ENCODE measurements at places on chromosomes 7 and 10.

- no peak for DNase-seq
Measured at GRCh38 chr10:99661377-99661763, 2.1 kb downstream of the ENTPD7 start.

- DNase-seq, result no peak
Measured at GRCh38 chr7:158424011-158424410, 163.6 kb downstream of the PTPRN2 start.

- DNase-seq, result no peak
Measured at GRCh38 chr7:5702876-5703571, 78.4 kb downstream of the RNF216 start.

DNA sequence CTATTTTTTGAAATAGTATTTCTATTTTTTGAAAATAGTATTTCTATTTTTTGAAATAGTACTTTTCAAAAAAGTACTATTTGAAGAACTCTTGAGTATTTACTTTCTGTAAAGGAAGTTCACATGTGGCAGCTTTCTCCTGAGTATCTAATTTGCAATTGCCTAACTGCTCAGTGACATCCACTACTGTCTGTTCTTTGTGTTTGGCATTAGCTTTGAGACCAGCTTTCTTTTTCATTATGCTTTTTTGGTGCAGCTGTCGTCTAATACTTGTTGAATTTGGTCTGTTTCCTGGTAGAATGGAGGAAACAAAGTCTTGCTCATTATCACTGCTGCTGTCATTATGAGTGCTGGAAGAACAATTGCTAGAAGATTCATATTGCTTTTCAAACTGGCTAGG lies 99.1 kb downstream of the BMPR1A start:
- DNase-seq, result no peak

DNA sequence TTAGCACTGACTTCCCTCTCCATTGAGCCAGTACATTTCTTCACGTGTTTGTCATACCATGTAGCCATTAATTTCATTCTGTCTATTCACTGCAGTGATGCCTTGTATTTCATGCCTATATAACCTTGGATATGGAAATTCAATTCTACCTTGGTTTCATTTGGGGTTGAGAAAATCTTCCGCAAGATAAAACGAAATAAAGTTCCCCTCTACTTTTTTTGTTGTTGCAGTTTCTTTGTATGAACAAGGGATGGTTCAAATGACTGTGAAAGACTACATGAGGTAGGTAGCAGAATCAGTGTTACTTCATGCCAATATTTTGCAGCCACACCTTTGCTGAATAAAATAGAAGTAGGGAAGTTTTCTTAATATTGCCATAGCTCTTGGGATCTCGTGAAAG lies 55.6 kb downstream of the ITPRID1 start:
- DNase-seq, result no peak

- no peak for DNase-seq
Measured at GRCh38 chr7:27199849-27200760, at the start of gene HOXA13. Gene HOXA13 (minus strand): TSS chr7:27200091. CDS start chr7:27200077, 14 bp downstream.

DNA sequence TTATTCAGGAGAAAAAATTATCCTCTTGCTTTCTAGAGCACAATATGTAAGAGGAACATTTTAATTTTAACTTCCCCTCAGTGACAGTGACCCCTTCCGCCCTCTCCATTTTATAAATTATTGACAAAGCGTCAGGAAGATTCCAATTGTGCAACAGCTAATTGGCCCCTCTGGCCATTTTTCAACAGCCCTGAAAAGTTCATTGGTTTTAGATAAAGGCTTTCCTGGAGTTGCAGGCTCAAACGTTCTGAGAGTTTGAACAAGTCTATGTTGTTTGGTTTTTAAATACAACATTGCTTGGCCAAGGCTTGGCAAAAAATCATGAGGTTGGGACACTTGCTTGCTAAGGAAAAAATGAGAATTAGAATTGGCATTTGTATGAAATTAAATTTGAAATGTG lies 422.2 kb upstream of the ANKRD30A start:
- no peak for DNase-seq

DNA sequence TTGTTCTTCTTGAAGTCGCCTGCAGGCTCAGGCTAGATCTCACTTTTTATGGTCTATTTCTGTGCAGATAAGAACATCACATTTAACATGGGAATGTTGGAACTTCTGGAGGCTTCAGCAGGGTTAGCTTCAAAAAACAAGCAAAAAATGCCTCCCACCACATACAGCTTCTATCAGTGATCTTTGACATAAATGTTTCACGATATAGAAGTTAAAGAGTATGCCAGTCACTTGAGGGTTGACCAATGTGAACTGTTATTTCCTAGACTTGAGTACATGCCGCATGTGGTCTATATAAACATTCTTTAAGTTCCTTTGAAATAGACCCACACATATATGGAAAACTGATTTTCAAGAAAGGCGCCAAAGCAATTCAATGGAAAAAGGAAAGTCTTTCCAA lies 219.2 kb upstream of the KLF14 start:
- no peak for DNase-seq

- DNase-seq, result no peak
Measured at GRCh38 chr7:121505021-121505420, 108.9 kb upstream of the FAM3C start.

DNA sequence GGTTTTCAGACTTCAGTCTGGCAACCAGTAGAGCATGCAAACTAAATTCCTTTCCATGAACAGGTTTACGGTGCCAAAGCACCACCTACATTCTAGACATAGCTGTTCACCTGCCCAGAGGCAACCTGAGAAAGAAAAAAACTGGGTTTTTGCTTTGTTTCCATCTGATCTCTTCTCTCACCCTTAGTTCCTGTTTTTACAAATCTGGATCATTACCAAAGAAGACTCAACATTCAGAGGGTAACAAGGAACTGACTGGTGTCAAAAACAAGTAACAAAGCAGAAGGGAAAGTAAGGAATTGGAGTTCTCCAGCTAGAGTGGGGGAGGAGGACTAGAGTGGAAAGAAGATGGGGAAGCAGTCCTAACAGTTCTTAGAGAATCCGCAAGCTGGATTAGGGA lies 36.4 kb downstream of the CPVL start:
- no peak for DNase-seq

DNA sequence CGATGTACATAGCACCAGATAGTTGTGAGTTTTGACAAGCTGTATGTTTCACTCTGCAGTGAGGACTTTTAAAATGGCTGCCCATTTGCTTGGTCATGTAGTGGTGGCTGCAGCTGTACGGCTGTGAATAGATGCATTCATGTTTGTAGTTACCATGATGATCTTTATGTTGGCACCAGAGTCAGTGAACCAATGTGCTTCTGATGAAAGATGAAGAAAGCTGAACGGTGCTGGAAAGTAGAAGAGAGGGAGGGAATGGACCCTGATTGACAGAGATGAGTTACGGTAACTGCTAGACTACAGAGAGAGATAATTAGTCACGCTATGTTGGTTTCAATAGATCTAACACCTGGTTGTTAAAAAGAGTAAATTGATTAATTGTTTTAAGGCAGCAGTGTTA lies 256.8 kb downstream of the CELF2 start:
- DNase-seq, result no peak

DNA sequence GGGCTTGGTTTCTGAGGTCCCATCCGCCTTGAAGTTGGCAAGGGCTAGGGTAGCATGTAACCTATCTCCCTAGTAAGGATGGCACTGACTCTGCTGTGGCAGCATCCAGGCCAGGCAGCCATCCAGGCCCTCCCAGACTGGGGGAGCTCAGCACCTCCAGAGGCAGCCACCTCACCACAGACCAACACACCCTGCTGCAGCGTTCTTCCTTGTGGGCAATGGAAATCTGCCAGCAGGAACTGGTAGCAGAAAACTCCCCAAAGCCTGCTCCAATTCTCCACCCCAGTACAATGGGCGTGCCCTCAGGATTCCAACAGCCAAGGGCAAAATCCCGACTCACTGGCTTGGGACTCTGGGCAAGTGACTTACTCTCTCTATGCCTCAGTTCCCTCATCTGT lies 27.5 kb downstream of the DLG5 start:
- DNase-seq, result no peak

DNA sequence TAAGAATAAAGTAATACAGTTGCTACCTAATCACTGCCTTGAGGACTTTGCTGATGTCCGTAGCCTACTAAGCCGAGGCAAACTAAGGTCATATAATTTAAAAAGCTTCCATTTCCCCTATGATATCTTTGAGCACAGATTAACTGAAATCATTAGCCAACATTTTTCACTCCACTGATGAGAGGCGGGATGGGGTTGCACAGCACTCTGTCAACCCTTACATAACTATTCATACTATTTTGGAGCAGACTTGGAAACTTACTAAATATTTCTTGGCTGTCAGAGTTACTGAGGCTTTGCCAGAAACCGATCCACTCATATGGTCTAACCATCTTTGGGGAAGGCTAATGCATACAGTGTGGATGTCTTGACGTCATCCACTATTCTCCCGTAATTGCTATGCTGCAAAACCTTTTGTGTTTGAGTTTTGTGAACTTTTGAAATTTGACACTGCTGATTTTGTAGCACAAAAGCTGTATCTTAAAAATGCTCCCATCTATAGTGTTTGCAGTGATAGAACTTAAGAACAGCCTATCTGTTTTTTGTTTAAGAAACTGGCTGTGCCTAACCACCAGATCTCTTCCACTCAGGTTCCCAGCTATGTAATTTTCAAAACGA lies 248.7 kb downstream of the TSPAN12 start:
- DNase-seq, result no peak

DNA sequence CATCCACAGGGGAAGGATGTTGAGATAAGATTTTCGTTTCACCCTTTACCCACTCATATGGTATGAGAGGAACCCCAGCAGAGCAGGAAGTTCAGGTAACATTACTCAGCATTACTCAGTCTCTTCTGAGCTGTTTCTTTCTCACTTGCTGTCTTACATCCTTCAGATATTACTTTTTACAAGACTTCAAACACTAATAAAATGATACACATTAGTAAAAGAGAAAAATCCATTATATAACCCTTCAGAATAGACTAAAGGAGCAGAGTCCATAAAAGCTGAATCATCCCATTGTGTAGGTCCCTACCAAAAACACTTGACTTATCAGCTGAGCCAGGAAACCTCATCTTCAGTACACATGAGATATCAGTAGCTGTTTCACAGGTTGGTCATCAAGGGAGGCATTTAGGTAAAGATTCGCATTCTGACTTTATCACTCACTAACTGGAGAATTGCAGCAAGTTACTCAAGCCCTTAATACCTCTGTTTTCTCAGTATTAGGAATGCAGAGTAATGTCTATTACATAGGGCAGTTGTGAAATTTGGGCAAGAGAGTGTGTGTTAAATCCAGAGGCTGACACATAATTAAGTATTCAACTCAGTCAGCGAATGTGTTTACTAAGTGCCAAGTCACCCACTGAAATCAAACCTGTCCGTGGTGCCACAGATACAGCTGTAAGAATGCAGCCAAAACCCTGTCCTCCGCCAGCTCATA lies 44.7 kb downstream of the KLF6 start:
- DNase-seq, result no peak

DNA sequence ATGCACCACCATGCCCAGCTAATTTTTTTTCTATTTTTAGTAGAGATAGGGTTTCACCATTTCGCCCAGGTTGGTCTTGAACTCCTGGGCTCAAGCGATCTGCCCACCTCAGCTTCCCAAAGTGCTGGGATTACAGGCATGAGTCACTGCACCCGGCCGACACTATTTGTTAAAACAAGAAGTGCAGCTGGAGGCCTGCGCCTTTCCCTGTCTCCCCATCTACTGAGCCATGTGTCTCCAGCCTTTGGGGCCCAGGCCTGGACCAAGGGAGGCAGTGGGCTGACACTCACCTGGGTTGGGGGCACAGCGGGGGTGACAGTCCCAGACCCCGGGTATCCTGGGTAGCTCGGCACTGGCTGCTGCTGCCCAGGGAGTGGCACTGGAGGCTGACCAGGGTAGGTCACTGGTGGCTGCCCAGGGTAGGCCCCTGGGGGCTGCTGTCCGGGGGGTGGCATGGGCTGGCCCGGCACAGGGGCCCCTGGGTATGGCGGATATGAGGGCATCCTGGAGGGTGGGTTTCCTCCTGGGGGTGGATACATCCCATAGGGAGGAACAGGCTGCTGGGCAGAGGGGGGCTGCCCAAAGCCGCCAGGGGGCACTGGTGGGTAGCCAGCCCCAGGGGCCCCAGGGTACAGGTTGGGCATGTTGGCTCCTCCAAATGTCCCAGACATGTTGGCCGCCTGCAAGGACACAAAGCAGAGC lies 36.3 kb downstream of the PLAC9 start:
- no peak for DNase-seq

- no peak for DNase-seq
Measured at GRCh38 chr10:132658546-132659205, 121.1 kb downstream of the INPP5A start.
